ENCODE measurements at places on chromosomes 2 and 18. TPM values are rescaled to one million over a fixed set of nuclear protein-coding genes. Genes with fewer than 3 reads are reported as not detected.

GRCh38 chr2:7721413-7721995, 804.3 kb downstream of the RNF144A start:
- no peaks in the 10 kb centered on the region for H3K36me3 ChIP-seq
- no peak overlapping the region for H3K27ac ChIP-seq
- DNase-seq = no peak
- H3K4me1 ChIP-seq = no peaks in the 10 kb centered on the region
- H3K4me3 ChIP-seq = no peak overlapping the region

GRCh38 chr2:43293744-43294695, 67.6 kb upstream of the ZFP36L2 start:
- H3K36me3 ChIP-seq = no peaks in the 10 kb centered on the region
- no peaks in the 10 kb centered on the region for H3K27me3 ChIP-seq
- no peak for DNase-seq
- no peaks in the 10 kb centered on the region for H3K4me1 ChIP-seq

- no peaks in the 10 kb centered on the region for H3K4me1 ChIP-seq
- no peaks in the 10 kb centered on the region for H3K27me3 ChIP-seq
- no peak overlapping the region for H3K4me3 ChIP-seq
- H3K27ac ChIP-seq = no peak overlapping the region
- no peaks in the 10 kb centered on the region for H3K36me3 ChIP-seq
- DNase-seq = no peak
Observed at GRCh38 chr2:225122583-225123486, 80.6 kb upstream of the DOCK10 start.

GRCh38 chr2:239009589-239009961, 161.7 kb downstream of the TWIST2 start:
- H3K27ac ChIP-seq = no peak overlapping the region
- H3K27me3 ChIP-seq = no peaks in the 10 kb centered on the region
- peak; percentile 39 for DNase-seq
- H3K4me3 ChIP-seq = no peak overlapping the region
- H3K4me1 ChIP-seq = no peaks in the 10 kb centered on the region

- no peak for DNase-seq
- no peaks in the 10 kb centered on the region for H3K27me3 ChIP-seq
- no peak overlapping the region for H3K27ac ChIP-seq
- no peak overlapping the region for H3K4me3 ChIP-seq
- no peaks in the 10 kb centered on the region for H3K36me3 ChIP-seq
- H3K4me1 ChIP-seq = no peaks in the 10 kb centered on the region
Observed at GRCh38 chr2:13504808-13505207, 788.1 kb downstream of the TRIB2 start.

The ANKMY1 gene
- total RNA-seq = 32.8 TPM

The SP140 gene
- 1.1 TPM for total RNA-seq

The CFC1 gene
- total RNA-seq = not detected

Data from breast epithelium (tissue), 4 donors.